ENCODE measurements at places on chromosomes 5 and 9.

- no peak for DNase-seq
Measured at GRCh38 chr9:75438716-75439115, 350.4 kb downstream of the OSTF1 start.

- DNase-seq = no peak
Measured at GRCh38 chr9:73135394-73135793, 16.3 kb upstream of the ANXA1 start.

DNA sequence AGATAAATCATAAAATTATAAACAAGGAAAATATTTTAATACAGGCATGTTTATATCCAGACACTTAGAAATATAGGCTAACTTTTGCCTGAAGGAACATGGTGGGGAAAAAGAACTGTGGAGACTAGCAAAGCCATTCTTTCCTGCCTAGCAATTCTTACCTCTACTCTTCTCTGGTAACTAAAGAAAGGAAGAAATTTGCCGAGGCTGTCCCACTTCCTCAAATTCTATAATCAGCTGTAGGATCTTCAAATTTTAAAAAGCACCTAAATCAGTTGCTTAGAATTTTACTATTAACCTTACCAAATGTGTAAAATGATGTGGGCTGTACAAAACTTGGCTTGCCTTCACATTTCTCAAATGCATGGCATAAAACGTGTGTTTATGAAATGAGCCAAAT, 249.1 kb upstream of the SMARCA2 start:
- no peak for DNase-seq

- no peak for DNase-seq
Measured at GRCh38 chr5:86118542-86118941, 499.2 kb upstream of the COX7C start.

GRCh38 chr9:82031538-82032280, 43.1 kb downstream of the SPATA31D1 start:
- DNase-seq = no peak

DNA sequence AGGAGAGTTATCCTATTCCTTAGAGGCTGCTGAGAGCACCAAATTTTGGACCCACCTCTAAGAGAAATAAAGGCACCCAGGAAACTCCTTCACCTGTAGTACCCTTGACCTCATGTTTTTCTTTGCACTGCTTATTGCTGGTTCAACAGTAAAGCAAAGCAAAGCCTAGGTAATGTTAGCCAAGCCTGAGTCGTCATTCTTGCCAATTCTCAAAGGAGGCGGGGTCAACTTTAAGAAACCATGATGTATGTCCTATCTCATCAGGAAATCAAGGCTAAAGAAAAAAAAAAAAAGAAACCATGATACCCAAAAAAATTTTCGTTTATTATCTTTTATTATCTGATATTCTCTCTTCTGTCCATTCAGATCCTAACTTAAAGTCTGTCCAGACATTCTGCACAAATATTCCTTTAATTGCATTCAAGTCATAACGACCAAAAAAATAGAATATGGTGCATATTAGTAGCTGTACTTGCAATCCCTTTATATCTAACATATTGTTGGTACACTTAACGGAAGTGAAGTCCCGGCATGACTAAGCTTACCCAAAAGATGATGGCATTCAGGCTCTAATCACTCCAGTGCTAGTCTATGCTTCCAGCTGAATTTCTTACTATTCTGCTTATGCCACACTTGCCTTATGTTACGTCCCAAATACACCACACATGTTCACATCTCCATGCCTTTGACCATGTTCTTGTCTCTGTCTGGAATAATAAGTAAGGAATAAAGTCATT, 1.8 kb downstream of the AUH start:
- DNase-seq = no peak

- DNase-seq = no peak
Measured at GRCh38 chr5:172906888-172907287, 52.3 kb upstream of the RPL26L1 start.
